ENCODE measurements at places on chromosomes 5 and 9.
A peak's percentile ranks its signal among the peaks of the same experiment; 100 is the strongest.

GRCh38 chr5:16547200-16547842 is 69.5 kb downstream of the RETREG1 start:
- no peak for DNase-seq

GRCh38 chr9:70340572-70340971 is 73.9 kb downstream of the KLF9 start:
- DNase-seq, result no peak

GRCh38 chr5:147956064-147956841 is 49.9 kb upstream of the C5orf46 start:
- no peak for DNase-seq

- no peak for DNase-seq
Observed at GRCh38 chr5:129945028-129945427, 40.8 kb downstream of the CHSY3 start.

GRCh38 chr5:123876276-123876790 is 364.4 kb downstream of the CSNK1G3 start:
- DNase-seq, result no peak

DNA sequence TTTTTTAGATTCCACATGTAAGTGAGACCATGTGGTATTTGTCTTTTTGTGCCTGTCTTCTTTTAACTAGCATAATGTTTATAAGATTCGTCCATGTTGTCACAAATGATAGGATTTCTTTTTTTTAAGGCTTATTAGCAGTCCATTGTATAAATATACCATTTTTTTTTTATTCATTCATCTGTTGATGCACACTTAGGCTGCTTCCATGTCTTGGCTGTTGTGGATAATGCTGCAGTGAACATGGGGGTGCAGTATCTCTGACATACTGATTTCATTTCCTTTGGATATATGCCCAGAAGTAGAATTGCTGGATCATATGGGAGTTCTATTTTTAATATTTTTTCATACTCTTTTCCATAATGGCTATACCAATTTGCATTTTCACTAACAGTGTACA is 48.7 kb downstream of the KIAA1958 start:
- DNase-seq, result no peak

DNA sequence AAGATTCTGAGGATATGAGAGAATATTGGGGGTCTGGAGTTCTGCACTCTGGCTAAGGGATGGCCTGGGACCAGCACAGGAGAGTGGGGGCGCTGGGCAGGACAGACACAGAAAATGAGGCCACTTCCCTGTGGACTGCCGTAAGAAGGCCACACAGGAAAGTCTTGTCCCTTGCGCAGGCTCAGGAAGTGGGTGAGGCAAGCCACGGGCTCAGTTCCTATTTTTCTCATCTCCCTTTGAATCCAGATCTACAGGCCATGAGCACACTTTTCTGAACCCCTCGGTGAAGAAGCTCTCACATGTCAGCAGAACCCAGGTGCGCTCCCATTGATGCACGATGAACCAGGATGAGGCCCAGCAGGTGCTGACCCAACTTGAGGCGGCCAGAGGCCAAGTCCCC is 207.4 kb downstream of the AGTPBP1 start:
- no peak for DNase-seq

DNA sequence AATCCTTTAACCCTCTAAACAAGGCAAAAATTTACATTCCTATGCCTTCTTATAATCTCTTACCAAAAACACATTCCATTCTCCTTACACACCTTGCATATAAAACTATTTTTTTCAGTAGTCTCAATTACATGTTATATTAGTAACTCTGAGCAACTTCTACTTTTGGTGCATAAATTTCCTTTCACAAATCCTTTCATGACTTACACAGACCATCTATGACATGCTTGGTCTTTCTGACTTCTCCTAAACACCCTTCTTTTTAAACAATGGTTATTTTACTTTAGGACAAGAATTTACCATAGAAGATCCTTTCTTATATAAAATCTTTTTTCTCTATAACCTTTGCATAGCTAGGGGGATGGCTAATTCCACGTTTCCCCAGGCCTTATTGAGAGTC is 208.0 kb upstream of the ARRDC3 start:
- DNase-seq, result no peak

DNA sequence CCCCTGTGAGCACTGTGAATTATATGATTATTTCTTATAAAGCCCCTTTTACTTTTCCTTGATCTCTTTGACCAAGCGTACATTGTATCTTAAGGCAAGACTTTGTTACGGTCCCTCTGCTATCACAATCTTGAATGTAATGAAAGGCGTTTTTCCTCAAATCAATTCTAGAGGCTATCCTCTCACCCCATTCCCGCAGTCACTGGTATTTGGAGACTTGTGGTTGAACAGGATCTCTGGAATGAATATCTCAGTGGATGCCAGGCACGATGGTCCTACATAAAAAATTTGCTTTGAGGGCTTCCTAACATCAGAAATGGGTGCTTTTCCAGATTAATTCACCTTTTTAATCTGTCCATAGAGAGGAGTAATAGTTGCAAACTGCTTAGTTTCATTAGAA is 151.4 kb upstream of the PAPPA start:
- DNase-seq, result no peak

DNA sequence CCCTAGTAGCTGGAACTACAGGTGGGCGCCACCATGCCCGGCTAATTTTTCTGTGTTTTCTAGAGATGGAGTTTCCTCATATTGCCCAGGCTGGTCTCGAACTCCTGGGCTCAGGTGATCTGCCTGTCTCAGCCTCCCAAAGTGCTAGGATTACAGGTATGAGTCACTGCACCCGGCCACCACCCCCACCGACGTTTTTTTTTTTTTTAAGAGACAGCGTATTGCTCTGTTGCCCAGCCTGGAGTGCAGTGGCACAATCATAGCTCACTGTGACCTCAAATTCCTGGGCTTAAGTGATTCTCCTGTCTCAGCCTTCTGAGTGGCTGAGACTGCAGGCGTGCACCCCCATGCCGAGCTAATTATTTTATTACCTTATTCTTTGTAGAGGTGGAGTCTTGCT is 38.2 kb downstream of the WDR70 start:
- no peak for DNase-seq

DNA sequence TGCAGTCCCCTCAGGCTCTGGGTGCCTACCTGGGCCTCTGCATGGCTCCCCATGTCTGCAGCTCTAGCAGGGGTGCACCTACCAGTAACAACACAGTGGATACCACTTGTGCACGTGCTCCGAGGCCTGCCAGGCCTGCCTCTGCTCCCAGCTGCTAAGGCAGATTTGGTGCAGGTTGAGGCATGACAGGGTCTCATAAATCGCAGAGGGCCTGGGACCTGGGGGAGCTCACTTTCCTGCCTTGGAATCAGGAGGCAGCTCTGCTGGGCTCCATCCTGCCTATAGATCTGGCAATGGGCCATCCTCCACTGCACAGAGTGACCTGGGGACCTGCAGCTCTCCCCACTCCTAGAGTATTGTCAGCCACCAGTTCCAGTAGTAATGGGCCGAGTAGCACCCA is 121.9 kb upstream of the CXCL14 start:
- DNase-seq, result no peak

- DNase-seq, result no peak
Observed at GRCh38 chr9:135357863-135358551, 121.6 kb upstream of the PPP1R26 start.

DNA sequence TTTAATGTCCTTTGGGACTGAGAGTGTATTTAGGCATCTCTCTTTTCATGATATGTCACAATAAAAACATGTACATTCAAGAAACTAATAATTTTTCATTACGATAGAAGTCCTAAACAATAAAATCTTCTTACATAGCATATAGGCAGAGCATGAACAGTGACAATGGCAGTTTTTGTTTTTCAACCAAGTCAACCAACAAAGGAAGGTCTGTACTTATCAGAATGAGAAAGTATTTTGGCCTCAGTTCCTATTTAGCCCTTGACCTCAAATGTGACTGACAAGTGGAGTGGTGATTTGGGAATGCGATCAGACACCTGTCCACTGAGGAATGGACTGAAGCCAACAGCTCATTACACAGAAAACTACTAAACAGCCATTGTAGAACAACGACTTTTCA is 219.5 kb downstream of the TMEM161B start:
- no peak for DNase-seq

- DNase-seq, result peak; percentile 51
Observed at GRCh38 chr5:39284552-39284951, 65.2 kb upstream of the FYB1 start.

GRCh38 chr9:133886563-133887501 is 105.3 kb downstream of the VAV2 start:
- no peak for DNase-seq

DNA sequence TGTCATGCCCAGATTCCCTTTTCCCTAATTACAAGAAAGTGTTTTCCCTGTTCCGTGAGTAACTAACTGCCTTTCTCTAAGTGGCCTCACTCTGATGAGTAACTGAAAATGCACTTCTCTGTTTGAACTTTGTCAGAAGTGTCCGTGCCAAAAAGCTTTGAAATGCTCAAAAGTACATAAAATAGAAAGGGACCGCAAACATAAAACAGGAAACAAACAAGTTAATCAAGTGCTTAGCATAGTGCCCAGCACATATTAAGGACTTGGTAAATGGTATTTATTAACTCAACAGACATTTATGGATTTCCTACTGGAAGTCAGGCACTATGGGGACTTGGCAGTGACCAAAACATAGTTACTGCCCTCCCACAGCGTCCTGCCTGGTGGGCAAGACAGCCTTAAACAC is 22.3 kb downstream of the AQP3 start:
- no peak for DNase-seq

DNA sequence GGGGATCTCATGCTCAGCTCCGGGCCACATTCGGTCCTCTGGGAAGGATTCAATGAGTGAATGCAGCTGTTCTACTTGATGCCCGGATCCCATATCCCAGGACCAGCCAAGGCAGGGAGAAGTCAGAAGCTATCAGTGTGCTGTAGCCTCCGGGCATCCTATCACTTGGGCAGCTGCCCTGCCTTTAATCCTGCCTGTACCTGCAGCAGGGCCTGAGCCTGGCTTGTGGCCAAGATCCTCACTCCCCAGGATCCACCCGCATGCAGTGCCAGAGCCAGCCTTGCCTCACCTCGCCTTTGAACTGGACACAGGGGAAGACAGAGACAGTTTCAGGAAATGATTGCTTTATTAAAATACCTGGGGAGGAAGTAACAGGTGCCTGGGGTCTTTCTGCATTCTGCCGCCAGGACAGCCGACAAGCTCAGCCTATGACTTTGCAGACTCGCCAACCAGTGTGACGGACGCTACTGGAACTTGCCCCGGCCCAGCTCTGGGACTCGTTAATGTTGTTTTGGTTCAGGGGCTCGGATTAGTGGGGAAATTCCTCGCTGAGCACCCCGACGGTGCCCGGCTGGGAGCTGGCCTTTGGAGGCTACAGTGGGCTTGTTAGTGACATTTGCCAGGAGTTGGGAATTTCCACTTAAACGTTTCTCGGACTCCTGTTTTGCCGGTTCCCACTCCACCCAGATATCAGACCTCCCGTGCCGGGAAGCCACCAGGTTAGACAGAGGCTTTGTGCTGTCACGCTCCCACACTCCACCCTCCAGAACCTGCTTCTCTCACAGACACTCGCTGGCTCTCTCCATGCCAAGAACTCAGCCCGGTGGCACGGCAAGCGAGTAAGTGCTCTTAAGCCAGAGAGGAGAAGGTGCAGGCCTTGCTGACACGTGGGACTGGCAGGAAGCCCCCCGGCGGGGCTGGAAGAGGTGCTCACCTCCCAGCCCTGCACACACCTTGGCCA is 721 bp downstream of the PTGES start:
- DNase-seq, result no peak

DNA sequence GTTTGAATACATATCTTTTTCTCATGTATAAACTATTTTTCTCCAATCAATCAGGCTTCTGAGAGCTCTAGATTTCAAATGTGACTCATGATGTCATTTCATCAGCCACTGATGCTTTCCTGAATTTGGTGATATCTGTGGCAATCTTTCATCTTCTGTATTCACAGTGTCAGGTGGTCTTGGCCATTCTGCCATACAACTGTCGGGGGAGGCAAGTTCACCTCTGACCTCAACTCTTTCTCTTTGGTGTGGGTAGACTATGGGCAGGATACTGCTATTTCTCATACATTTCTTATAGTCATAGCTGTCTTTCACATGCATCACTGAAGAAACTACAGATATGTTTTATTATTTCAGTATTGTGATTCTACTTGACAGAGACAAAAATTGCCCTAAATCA is 414.1 kb upstream of the MEF2C start:
- no peak for DNase-seq

DNA sequence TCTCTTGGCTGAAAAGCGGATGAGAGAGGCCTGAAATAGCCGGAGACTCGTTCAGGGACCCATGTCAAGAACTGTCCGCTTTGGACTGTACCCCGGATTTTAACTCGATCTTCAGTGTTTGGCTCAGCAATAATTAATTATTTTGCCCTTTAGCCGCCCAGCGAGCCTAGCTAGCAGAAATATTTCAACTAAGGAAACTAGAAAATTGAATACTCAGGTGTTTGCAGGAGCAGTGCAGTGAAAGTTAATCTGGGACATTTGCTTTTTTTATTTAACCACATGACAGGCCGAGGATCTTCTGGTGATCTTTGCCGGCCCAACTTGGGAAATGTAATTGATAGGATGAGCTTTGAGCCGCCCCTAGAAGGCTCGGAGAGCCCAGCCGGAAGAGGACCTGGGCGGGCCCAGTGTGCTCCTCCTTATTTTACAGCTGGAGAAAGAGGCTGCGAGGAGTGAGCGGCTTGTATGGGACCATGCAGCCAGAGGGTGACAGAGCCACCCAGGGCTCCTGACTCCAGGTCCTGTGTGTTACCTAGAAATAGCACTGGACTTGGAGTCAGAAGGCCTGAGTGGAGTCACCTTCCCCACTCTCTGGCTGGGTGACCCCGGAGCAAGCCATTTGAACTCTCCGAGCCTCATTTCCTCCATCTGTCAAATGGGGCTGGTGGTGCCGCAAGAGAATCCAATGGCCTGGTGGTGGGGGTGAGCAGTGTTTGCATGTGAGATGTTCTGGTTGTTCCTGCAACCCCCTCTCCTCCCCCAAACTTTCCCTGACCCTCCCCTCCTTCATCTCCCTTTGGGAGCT is 2.4 kb downstream of the PPARGC1B start:
- DNase-seq, result no peak

GRCh38 chr5:20678814-20679298 is 690.9 kb upstream of the CDH18 start:
- no peak for DNase-seq

DNA sequence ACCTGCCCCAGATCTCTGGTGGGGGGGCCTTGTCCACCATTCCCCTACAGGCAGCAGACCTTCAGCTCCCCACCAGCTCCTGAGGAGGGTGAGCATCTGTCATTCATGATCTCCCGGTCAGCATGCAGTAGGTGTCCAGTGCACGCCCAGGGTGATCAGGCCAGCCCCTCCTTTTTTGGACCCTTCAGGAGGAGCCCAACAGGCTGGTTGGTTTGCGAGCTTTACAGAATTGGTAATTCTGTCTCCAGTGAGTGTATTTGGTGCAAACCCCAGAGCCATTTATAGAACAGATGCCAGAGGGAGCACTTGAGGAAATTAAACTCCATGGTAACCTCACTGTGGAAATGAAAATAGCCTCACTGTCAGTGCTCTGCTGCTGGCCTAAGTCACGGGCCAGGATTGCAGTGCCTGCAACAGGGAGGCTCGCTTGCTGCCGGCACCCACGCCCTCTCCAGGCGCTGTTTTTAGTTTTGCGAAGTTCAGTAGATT is 23.4 kb downstream of the WNK2 start:
- DNase-seq, result no peak

- DNase-seq, result no peak
Observed at GRCh38 chr9:97593960-97594359, 39.2 kb downstream of the TSTD2 start.

GRCh38 chr5:102481054-102481715 is 17.6 kb downstream of the SLCO6A1 start:
- DNase-seq, result no peak
